Femur (tissue), 1 donor: ENCODE measurements at places on chromosomes 12 and 14.

- DNase-seq, result peak; percentile 67
Measured at GRCh38 chr12:121580959-121581685, at the start of gene KDM2B. TSS of gene KDM2B (minus strand) at chr12:121581023. CDS start at chr12:121580911, 112 bp downstream.

- DNase-seq, result peak; percentile 41
Measured at GRCh38 chr12:123389560-123390351, 5.8 kb downstream of the KMT5A start.

DNA sequence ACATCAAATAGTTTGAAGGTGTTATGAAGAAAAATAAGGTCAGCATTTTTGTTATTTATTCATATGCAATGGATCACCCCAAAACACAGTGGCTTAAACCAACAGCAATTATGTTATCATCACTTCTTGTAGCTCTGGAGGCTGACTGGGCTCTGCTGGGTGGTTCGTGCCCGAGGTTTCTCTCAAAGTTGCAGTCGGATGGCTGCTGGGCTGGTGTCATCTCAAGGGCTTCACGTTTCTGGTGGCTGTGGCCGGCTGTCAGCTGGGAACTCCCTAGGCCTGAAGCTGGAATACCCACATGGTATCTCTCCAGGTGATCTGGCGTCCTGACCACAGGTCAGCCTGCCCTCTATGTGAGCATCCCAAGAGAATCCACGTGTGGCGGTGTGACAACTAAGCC, 12.0 kb downstream of the DIO3 start:
- no peak for DNase-seq

DNA sequence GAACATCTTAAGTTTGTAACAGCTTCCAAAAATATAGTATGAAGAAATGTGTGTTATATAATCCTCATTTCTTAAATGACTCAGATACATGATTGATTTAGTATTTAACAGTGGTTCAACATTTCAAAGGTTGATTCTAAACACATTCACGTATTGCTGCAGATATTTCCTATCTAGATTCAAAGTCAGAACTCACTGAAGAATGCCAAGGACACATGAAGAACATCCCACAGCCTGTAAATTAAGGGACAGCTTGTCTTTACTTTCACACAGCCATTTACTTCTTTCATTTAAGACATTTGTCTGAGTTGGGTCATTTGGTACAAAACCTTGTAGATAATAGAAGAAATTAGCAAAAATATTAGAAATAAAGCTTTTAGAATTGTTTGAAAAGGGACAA, 66.9 kb upstream of the CPSF6 start:
- DNase-seq, result no peak

DNA sequence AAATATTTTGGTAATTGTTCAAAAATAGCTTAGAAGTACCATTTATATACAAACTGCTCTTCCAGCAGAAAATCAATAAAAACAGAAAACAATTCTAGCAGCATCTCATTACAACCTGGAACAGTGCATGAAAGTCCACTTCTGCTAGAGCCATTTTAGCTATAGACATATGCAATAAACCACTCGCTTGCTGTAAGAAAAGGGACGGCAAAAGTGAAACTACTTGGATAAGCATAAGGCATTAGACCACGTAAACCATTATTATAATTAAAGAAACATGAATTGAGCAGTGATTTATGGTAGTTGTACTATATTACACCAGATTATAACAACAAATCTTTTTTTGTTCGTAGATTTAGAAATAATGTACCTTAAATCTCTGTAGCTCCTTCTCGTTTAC, 48.7 kb downstream of the LRIG3 start:
- DNase-seq, result no peak

GRCh38 chr12:102510031-102510430, 29.7 kb upstream of the IGF1 start:
- DNase-seq, result no peak

GRCh38 chr12:119783787-119784186, 93.3 kb downstream of the CIT start:
- DNase-seq, result no peak

DNA sequence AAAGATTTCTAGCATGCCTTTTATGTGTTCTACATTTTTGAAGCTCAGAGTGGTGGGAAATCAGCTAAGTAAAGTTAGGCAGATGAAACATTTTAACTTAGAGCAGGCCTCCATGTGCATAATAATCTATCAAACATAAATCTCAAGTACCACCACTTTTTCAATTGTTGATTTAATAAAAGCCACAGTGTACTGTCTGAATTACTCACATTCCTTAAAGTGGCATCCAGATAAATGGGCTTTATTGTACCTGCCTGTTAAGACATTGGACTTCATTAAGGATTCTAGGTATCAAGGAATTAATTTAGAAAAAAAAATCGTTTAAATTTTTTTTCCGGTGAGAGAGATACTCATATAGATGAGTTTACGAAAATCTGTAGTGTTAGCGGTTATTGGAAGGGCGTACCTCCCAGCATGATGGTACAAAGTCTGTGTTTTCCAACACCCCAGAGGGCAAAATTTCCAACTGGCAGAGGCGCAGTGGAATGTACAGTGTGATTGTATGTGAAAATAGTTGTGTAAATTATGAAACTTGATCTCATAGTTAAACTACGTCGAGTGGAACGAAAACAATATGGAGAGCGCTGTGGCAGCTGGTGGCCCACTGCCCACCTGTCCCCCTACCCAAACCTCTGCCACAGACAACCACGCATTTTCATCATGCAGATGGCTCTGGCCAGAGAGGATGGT, 25.0 kb downstream of the ELK3 start:
- DNase-seq, result no peak

GRCh38 chr12:104351057-104351983, 47.8 kb downstream of the EID3 start:
- DNase-seq, result no peak

GRCh38 chr12:9721394-9722092, 11.4 kb downstream of the CLECL1 start:
- DNase-seq, result no peak

DNA sequence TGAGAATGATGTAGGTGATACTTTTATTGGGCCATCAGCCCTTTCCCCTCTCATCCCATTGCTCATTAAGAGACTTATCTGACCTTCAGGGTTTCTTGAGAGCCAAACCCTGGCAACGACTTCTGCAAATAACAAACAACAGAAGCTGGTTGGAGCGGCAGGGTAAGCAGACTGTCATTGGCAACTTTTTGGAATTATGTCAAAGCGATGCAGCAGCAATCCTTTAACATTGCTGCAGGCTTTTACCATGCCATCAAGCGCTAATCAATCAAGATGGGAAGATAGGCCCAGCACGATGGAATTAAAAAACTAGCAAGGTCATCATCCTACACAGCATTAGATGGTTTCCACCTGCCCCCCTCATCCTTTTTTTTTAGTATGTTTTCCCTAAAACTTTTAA, 406.1 kb upstream of the PDE3A start:
- DNase-seq, result no peak

DNA sequence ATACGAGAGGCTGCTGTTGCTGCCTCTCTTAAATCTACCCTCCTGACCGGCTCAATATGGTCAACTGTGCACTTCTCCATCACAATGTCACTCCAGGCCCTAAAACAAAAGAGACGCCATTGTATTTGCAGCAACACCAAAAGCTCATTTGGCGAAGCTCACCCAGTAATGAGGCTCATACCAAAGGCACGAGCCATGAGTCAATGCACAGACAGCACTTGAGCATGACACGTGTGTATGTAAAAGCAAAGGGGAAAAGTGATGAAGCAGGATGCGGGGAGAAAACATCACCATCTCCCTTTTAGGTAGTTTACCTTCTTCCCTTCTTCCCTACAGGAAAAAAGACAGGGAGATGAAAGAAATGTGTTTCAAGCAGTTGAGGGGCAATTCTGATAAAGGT, 150.3 kb downstream of the FOXN3 start:
- no peak for DNase-seq

DNA sequence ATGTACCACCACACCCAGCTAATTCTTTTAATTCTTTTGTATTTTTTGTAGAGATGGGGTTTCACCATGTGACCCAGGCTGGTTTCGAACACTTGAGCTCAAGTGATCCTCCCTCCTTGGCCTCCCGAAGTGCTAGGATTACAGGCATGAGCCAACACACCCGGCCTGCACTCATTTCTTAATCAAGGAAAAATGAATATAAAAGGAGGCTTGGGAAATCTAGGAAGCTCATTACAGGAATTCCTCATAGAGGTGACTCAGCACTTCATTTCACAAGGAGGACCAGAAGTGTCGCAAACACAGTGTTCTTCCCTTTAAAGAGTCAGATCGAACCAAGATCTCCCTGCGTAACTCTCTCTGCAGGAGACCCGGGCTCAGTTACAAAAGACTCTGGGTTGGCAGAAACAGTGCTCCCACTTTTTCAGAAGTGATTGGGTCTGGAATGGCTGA, 30.3 kb downstream of the NFKBIA start:
- no peak for DNase-seq

DNA sequence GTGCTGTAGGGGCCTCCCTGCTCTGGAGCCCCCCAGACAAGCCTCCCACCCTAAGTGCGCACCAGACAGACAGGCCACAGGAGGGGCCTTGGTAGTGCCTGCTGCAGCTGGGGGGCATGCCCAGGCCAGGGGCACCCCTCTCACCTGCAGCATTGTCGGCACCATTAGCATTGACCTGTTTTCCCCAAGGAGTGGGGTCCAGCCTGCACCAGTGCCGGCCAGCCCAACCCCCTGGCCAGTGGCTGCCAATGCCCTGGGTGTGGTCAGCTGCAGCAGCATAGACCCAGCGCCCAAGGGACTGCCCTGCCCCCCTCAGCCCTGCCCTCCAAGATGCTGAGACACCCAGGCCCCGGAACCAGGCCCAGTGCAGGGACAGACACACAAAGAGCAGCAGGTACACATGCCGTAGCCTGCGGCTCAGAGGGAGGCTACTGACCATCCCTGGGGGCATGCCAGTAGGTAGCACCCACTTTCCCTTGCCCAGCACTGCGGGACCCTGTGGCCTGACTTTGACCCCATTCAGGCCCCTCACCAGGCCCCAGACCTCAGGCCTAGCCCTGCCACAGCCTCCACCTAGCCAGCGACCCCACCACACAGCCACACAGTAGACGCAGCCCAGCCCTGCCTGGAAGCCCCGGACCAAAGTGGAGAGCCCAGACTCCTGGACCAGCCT, 1.0 kb downstream of the AHNAK2 start:
- peak; percentile 40 for DNase-seq

DNA sequence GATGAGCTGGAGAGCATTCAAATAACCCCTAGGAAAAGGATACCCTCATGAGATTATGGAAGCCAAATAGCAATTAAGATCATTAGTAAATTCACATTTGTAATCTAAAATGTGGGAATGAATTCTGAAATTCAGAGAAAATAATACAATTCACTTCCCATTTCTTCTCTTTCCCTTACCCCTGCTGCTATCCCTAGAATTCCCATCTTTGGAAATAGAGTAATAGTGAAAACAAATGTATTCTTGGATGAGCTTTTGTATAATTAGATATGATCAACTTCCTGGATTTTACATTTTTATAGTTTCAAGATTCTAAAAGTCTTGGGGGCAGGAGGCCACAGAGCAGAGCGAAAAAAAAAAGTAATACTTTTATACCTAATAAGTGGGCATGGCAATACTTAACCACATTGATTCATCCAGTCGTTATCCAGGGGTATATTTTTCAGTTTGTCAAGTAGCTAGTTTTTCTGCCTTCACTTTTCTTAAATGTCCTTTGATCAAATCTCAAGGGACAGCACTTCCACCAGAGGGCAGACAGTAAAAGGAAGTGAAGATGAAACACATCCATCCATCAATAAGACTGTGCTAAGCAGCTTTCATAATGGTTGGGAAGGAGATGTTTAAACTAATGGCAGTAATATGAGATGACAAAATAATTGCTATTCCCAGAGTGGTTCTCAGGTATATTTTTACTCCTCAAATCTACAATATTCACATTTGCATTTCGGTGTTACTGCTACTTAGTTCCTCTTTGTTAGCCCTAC, 401.3 kb downstream of the DIO2 start:
- no peak for DNase-seq

- DNase-seq, result no peak
Measured at GRCh38 chr14:68924186-68925158, 54.6 kb downstream of the ACTN1 start.

GRCh38 chr12:117046011-117046369, 53.2 kb downstream of the TESC start:
- DNase-seq, result no peak

- no peak for DNase-seq
Measured at GRCh38 chr14:90274019-90274418, 17.7 kb downstream of the PSMC1 start.

GRCh38 chr14:33035416-33036194, 96.9 kb downstream of the NPAS3 start:
- no peak for DNase-seq

DNA sequence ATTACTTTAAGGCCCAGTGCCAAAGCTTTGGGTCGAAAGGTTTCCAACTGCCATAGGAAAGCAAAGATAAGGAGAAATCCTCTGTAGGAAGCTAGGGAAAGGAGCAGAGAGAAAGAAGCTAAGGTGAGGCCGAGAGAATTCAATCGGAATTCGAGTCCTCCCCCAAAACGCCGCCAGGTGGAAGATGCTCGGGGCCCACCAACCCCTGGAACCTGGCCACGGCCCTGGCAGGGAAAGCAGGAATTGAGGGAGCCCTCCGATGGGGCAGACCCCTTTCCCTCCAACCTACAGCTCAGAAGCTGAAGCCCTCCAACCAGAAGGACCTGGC, 498 bp downstream of the GMFB start:
- DNase-seq, result no peak

- DNase-seq, result no peak
Measured at GRCh38 chr12:117507548-117507947, 146.1 kb upstream of the NOS1 start.

- DNase-seq, result no peak
Measured at GRCh38 chr12:50574601-50575348, 70.0 kb downstream of the DIP2B start.

- peak; percentile 82 for DNase-seq
Measured at GRCh38 chr12:116861320-116861719, 19.9 kb downstream of the HRK start.

- DNase-seq, result no peak
Measured at GRCh38 chr12:74264692-74265091, 272.9 kb upstream of the ATXN7L3B start.

DNA sequence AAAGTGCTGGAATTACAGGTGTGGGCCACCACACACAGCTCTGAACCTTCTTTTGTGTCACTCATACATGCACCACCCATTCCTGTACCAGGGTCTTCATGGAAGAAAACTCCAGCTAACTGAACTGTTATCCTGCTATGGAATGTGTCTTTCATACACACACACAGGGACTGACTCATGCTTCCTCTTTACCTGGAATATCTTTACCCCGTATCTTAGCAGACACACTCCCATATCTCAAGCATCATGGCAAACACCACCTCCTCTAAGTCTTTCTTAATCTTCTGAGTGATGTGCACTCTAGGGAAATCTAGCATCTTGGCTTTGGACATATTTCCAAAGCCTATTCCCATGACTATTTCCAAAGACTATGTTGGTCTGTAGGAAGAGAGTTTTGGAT, 35.0 kb upstream of the DTX1 start:
- no peak for DNase-seq
